NCI-H146 (cell line): ENCODE measurements at places on chromosomes 3 and 15.

- DNase-seq, result peak; percentile 90
Observed at GRCh38 chr15:91022075-91022831, at the start of gene VPS33B. Gene VPS33B, minus strand, starts transcription at chr15:91022594. Its CDS starts 345 bp downstream, at chr15:91022249.

DNA sequence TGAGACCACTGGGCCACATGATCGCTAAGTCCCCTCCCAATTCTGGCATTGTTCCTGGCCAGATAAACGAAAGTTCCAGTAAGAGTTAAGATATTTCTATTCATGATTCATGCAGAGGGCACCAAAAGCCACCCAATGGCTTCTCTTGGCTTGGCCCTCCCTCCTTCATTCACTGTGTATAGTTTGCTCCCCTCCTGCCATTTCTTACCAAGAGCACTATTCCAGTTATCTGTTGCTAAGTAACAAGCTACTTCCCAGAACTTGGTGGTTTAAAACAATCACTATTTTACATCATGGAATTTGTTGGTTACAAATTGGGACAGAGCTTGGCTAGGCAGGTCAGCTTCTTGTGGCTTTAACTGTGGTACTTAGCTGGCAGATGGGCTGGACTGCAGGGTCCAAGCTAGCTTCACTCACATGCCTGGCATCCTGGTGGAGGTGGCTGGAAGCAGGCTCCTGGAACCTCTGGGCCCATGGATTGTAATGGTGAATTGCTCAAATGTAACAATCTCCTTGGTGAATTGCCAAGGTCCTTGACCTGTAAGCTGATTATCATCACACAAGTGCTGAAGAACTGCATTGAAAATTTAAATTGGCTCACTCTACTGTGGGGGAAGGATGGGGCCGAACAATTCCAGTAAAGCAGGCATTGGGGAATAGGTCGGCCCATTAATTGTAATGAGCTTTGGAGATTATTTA is 16.6 kb downstream of the EAF1 start:
- DNase-seq, result no peak

- no peak for DNase-seq
Observed at GRCh38 chr3:94909726-94910125, 846.9 kb downstream of the NSUN3 start.

- peak; percentile 81 for DNase-seq
Observed at GRCh38 chr3:66398228-66399025, 102.4 kb downstream of the LRIG1 start.

GRCh38 chr15:32730677-32731654 is 13.2 kb downstream of the GREM1 start:
- DNase-seq, result peak; percentile 5

GRCh38 chr3:46695177-46695961 is 1.9 kb upstream of the ALS2CL start:
- no peak for DNase-seq
